ENCODE measurements at places on chromosomes 5 and 9.
A peak's percentile ranks its signal among the peaks of the same experiment; 100 is the strongest.

DNA sequence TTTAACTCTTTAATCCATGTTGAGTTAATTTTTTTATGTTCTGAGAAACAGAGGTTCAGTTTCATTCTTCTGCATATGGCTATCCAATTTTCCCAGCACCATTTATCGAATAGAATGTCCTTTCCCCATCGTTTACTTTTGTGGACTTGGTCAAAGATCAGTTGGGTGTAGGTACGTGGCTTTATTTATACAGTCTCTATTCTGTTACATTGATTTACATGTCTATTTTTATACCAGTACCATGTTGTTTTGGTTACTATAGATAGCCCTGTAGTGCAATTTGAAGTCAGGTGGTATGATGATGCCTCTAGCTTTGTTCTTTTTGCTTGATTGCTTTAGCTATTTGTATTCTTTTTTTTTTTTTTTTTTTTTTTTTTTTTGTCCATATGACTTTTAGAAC lies 462.0 kb downstream of the HTR1A start:
- DNase-seq: no peak

- DNase-seq: no peak
These were observed 129.2 kb downstream of the DMRT2 start for GRCh38 chr9:1179366-1179765.

- peak; percentile 92 for DNase-seq
These were observed 43.8 kb downstream of the ANKRD33B start for GRCh38 chr5:10607666-10608073.

- peak; percentile 45 for DNase-seq
These were observed 1.0 kb upstream of the IL12B start for GRCh38 chr5:159331093-159331973.

DNA sequence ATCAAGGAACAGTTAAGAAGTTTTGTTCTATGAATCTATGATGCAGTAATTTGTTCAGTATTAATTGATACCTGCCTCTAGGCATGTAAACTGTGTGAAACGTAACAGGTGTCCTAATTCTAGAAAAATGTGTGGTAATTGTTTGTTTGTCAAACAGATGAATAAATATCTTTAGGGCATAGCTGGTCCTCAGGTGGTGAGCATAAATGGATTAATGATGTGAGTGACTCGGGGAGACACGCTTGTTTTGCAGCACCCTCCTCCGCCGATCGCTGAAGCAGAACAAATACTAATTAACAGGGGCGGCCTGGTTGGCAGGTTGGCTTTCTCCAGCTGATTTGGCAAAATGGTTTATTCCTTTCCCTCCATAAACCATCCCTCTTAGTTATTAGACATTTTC lies 88.8 kb downstream of the TLE4 start:
- no peak for DNase-seq

DNA sequence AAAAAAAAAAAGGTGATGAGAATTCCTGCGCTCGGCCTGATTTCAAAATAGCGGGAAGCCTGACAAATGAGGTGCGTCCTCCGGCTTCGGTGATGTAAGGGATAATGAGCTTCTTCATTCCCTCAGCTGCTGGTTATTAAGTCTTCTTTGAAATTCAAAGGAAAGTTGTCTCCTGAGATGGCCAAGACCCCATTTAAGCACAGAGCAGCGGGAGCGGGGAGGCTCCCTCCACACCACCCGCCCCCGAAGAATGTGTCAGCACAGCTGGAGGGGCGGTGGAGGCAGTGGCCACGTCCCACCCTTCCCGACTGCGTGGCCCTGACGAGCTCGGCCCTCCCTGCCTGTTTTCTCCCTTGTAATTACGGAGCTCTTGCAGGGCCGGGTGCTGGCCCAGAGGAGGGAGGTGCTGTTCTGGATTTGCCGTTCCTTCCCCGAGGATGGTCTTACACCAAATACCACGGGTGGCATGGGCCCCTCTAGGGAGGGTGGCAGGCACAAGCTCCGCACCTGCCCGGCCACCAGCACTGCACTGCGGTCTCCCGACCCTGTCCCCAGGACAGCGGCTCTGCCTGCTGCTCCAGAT lies 31.0 kb downstream of the SLC9A3 start:
- DNase-seq: peak; percentile 15

- peak; percentile 90 for DNase-seq
These were observed 7.5 kb upstream of the TOR2A start for GRCh38 chr9:127742435-127743088.

GRCh38 chr9:122221183-122221811 lies 7.5 kb downstream of the LHX6 start:
- no peak for DNase-seq

- DNase-seq: peak; percentile 6
These were observed 65.6 kb downstream of the POU5F2 start for GRCh38 chr5:93675460-93676450.

- DNase-seq: no peak
These were observed 31.3 kb upstream of the STRBP start for GRCh38 chr9:123299558-123300126.

DNA sequence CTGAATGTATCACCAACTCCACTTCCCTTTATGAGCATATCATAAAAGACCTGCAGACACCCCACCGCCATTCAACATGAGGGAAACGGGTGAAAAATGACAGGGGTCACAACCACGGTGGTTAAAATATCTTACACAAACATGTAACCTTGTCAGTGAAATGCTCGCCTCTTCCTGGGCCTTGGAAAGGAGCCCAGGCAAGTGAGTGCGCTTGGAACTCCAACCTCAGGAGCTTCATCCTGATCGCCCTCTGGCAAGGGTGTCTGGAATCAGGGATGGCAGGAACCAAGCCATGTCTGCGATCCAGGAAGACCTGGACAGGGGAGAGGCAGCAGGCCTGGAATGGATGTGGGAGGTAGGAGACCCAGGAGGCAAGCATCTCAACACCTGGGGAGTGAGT lies 282.7 kb downstream of the GAS1 start:
- DNase-seq: no peak

- DNase-seq: no peak
These were observed 7.4 kb downstream of the SLC44A1 start for GRCh38 chr9:105251733-105252404.

GRCh38 chr9:82923092-82923911 lies 139.6 kb downstream of the RASEF start:
- DNase-seq: no peak

- DNase-seq: no peak
These were observed 81.1 kb downstream of the MAT2B start for GRCh38 chr5:163586531-163586956.

GRCh38 chr5:159971514-159971913 lies 37.4 kb upstream of the TTC1 start:
- no peak for DNase-seq

DNA sequence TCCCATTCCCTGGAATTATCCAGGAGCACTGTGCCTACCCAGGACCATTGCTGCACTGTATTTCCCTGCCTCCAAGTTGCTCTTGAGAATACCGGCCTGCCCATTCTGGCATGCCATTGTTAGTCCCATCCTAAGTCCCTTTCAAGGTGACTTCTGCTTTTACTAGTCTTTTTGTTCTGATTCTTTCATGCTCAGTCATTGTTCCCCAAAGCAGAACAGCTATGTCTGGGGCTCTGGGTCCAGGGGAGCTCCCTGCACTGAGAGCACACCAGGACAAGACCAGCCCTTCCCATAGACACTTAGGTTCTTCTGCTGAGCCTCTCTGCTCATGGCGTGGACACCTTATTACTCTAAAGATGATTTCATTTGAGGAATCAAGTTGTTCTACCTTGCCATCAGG lies 388.9 kb upstream of the KLF4 start:
- no peak for DNase-seq

GRCh38 chr5:75686480-75686879 lies 30.8 kb downstream of the POC5 start:
- no peak for DNase-seq

DNA sequence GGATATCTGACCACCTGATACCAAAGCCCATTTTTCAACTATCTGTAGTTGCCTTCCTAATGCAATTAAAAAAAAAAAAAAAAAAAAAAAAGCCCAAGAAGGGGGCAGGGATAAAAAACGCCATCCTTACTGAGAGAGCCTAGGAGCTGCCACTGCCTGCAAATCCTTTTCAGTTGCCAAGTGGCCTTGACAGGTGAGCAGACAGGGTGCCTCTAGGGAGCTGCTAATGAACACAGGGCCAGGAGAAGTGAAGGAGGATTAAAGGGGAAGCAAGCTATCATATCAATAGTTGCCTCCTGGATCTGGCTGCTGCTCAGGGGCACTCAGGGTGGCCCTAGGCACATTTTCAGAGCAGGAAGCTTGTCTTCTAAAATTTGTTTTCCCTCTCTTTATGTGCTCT lies 547.4 kb downstream of the TLE1 start:
- DNase-seq: no peak

- peak; percentile 17 for DNase-seq
These were observed 1.3 kb upstream of the PTPDC1 start for GRCh38 chr9:94082956-94083355.

DNA sequence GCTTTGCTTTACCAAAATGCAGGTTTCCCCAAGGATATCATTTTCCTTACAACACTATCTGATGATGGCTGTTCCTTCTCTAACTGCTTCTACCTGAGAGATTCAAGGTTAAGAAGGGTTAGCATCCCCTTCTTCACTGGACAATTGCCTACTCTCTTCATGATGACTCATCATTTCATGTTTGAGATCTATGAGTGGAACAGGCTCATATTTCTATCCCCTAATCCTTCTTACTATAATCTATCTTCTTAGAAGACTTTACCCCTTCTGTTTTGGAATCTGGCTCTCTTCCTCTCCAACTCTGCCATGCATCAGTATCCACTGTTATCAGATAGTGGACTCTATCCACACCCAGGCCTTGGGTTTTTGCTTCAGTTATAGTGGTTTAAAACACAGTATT lies 54.3 kb downstream of the NR3C1 start:
- peak; percentile 37 for DNase-seq

- no peak for DNase-seq
These were observed 60.6 kb downstream of the VPS13A start for GRCh38 chr9:77237896-77238295.

DNA sequence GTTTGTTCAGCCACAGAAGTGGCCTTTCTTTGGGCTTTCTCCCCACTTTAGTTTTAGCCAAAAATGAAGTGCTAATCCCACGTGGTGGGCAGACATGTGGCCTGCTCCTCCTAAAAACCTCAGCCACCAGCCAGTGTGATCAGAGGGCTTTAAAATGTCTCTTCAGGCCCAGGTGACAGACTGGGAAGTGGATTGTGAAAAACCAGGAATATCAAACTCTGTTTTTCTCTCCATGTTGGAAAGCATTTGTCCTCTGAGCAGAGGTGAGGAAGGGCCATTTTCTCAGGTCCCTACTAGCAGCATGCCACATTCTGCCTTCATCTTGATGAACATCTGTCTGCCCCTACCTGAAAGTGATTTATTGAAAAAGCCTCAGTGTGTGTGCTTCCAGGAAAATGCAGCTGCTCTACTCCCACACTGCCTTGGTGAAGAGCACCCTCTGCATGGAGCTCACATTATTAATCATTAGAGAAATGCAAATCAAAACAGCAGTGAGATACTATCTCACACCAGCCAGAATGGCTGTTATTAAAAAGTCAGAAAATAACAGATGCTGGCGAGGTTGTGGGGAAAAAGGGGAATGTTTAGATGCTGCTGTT lies 181.2 kb upstream of the DMAC1 start:
- DNase-seq: no peak

DNA sequence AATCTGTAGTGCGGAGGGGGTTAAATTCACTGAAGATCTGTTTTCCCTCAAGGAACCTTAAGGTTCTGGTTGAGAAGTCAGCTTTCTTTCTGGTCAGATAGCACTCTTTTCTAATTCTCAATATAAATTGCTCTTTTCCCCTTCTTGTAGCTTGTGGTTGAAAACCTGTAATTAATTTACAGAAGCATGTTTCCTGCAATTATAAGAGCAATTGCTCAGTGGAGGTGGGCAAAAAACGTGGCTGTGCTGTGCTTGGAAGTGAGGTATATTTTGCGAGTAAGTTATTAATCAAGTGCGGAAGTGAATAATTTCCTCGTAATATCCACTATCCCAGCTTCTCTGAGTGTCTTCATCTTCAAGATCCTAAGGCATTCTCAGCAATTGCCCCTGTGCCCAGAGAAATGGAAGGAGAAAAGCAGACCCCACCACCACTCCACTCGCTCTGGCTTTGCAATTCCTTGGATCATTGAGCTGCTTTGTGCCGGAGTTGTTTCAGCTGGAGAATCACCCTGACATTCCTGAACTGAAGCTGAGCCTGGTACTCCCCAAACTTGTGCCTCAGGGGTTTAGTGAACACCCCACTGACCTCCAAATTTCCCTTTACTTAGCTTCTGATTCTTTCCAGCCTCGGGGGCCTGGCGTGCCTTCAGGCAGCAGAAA lies 140.6 kb downstream of the LRRC70 start:
- DNase-seq: no peak

Data from fibroblast of mammary gland (primary cell).